Left renal pelvis (tissue), 4 donors: ENCODE measurements at places on chromosomes 2 and 18.
A peak's percentile ranks its signal among the peaks of the same experiment; 100 is the strongest.

- DNase-seq = no peak
Observed at GRCh38 chr2:96934831-96935540, 51.4 kb downstream of the FAM178B start.

GRCh38 chr2:555164-555922, 121.9 kb downstream of the TMEM18 start:
- DNase-seq = no peak

DNA sequence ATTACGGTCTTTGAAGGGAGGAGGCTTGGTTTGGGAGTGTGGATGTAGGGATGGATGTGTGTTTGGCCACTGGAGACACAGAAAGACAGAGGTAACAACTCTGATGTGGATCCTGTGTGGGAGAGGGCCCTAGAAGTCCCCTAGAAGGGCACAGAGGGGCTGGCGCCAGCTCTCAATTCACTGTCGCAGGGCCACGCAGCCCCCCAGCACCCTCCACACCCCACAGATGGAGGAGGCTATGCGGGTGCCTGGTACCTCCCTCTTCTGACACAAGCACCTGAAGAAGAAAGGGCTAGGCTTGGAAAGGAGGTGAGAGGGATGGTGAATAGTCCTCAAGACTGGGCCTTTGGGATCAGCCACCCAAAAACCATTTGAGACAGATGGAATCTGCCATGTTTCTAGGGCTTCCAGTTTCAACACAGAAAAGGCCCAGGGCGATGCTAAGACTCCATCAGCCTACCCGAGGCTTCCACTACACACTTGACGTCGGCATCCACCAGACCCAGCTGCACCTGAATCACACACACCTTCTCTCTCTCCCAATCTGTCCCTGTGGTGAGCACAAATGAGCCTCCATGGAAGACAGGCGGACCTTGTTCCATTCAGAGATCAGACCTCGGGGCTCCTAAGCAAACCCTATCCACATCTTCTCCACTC, 413.5 kb upstream of the HS6ST1 start:
- DNase-seq = no peak

GRCh38 chr18:3015851-3016250, 2.9 kb upstream of the LPIN2 start:
- no peak for DNase-seq

- no peak for DNase-seq
Observed at GRCh38 chr2:190678444-190679162, 29.7 kb downstream of the NAB1 start.

- DNase-seq = no peak
Observed at GRCh38 chr18:52907543-52908308, 567.7 kb downstream of the DCC start.

GRCh38 chr18:37873416-37873815, 307.8 kb upstream of the CELF4 start:
- DNase-seq = no peak

DNA sequence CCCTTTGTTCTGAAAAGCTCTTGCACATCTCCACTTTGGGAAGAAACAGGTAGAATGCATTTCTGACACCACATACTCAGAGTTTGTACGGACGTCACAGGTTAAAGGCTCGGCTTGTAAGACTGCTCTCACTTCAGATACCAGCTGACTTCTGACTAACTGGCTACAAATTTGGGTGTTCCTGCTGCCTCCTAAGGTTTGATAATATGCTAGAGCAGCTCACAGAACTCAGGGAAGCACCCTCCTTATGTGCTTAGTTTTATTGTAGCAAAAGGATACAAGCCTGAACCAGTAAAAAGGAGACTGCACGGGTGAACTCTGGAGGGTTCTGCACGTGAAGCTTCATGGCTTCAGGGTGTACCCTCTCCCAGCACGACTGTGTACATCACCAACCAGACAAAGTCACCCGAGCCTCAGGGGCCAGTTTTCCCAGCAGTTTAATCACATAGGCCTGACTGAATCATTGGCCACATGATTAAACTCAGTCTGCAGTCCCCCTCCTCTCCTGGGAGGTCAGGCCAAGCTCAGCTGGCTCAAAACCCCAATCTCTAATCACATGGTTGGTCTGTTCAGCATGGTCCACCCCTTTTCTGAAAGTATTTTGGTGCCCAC, 749.5 kb upstream of the RAB6C start:
- DNase-seq = no peak

DNA sequence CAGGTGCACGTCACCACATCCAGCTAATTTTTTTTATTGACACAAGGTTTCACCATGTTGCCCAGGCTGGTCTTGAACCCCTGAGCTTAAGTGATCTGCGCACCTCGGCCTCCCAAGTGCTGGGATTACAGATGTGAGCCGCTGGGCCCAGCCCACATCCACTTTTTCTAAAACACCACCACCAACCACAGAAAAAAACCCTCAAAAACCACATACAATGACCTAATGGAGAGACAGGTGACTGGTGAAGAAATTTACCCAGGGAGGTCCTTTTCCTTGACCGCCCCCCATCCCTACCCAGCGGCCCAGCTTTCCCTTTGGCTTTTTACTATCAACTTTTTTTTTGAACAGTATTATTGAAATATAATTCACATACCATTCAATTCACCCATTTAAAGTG, 47.9 kb downstream of the CACNB4 start:
- DNase-seq = no peak

DNA sequence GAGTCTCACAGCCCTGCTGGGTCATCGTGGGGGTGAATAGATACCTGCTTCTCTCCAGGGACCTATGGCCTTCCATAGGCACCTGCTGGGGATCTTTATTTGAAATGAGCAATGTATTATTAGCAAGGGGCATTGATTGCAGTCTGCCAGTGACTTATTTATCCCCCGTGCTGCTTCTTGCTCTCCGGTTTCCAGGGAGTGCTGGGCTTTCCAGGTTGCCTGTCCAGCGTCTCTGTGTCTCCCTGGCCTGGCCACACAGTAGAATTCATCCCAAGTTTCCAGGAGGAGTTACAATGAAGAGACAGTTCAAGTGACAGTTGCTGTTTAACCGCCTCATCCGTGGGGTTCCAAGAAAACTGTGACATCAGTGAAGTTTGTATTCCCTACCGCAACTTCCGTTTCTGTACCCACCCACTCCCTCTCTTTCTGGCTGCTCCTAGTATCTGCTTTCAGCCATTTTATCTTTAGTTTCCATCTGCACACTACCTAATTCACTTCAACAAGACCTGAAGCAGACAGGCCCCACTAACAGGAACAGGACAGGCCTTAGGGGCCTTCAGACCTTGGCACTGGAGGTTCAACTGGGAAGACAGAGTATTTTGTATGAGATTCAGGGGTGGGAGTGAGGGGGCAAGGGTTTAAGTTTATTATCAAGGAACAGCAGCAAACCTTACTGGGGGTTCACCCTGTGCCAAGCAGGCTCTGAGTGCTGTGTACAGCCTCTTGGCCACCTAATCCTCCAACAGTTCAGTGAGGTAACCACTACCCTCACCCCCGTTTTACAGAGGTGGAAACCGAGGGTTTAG, 134.8 kb downstream of the PRKCE start:
- DNase-seq = no peak

- peak; percentile 40 for DNase-seq
Observed at GRCh38 chr2:64488050-64488974, 34.4 kb downstream of the LGALSL start.
